ENCODE measurements at places on chromosomes 13 and 19. TPM values are rescaled to one million over a fixed set of nuclear protein-coding genes. Genes with fewer than 3 reads are reported as not detected.

- DNase-seq: no peak
Measured at GRCh38 chr19:40141551-40141950, 49.7 kb upstream of the MAP3K10 start.

- no peak for DNase-seq
Measured at GRCh38 chr13:50080203-50080910, 65.1 kb downstream of the KCNRG start.

- no peak for DNase-seq
Measured at GRCh38 chr13:86098511-86098910, 299.3 kb upstream of the SLITRK6 start.

The ZNF20 gene
- 6.6 TPM for total RNA-seq

GRCh38 chr19:13100031-13100588 lies 2.5 kb downstream of the LYL1 start:
- no peak for DNase-seq

DNA sequence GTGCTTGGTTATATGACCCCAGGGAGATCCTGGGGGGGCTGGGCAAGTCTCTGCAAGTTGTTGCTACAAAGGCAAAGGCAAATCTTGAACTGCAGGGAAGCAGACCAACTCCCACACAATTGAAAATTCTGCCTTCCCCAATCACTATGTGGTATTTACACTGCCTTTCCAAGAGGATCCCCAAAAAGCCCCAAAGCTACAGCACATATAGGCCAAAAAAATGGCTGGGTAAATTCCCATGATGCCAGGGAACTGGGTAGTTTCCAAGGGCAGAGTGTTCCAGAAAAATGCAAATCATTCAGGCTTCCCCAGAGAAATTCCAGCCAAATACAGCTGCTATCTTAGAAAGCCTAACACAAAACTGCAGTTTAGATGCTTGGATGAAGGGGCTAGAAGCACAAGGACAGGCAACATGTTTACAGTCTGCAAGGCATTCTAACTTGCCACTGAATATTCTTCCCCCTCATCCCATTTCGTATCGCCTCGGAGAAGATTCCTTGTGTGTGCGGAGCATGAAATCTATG lies 6.2 kb downstream of the FOXO1 start:
- DNase-seq: no peak

GRCh38 chr19:20999731-21000352 lies 20.6 kb upstream of the ZNF430 start:
- peak; percentile 69 for DNase-seq

The ZDHHC20 gene
- 82.0 TPM for total RNA-seq

DNA sequence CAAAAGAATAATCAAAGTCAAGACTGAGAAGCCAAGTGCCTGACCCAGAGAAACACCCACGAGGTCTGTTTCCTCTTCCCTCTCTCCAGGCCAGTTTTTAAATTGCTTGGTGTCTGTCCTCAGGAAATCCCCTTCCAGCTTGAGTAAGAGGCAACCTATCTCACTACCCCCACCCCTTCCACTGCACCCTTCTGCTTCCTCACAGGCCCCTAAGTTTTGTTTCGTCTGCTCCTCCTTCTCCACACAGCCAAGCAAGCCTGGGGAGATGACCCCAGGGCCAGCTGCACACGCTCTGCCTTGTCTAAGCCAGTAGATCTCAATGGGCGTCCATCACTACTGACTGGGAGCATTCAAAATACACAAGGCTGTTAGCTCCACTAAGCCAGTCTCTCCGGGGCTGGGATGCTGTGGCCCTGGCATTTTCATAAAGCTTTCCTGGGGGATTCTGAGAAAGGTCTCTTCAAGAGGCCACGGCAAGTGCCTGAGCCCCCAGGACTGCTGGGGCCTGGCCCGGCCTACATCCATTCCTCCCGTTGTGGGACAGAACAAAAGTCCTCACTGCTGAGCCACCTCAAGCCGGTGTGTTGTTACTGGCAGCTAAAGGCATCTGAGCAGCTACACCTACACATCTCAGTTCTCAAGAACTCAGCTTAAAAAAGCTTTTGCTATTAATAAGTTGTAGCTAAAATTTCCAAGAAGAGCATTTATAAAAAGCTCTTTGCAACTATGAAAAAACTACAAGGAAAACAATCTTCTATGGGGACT lies 14.9 kb upstream of the IL4I1 start:
- no peak for DNase-seq

The SLC46A3 gene
- total RNA-seq: 22.7 TPM

The RFPL4AL1 gene
- not detected for total RNA-seq

- no peak for DNase-seq
Measured at GRCh38 chr13:33800646-33801186, 17.2 kb upstream of the RFC3 start.

The KLF12 gene
- total RNA-seq: 11.3 TPM

DNA sequence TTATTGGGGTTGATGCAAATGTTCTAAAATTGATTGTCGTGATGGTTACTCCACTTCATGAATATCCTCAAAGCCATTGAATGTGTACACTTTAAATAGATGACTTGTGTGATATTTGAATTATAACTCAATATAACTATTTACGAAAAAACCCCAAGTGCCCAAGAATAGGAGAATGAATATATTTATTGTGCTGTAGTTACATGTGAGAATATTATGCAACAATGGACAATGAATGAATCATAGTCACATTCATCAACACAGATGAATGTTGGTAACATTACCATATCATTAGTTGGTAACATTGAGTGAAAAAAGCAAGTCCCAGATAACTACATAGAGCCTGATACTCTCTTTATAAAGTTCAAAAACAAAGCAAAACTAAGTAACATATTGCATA lies 127.8 kb upstream of the UBL3 start:
- DNase-seq: no peak

Measured in lower lobe of right lung (tissue), 2 donors.